DND-41 (cell line): ENCODE measurements at places on chromosomes 5 and 9.

GRCh38 chr9:19809422-19810269, 20.8 kb upstream of the SLC24A2 start:
- no peaks in the 10 kb centered on the region for H3K4me1 ChIP-seq
- no peaks in the 10 kb centered on the region for H3K27me3 ChIP-seq
- DNase-seq = no peak
- H3K4me3 ChIP-seq = no peak overlapping the region
- H3K36me3 ChIP-seq = no peaks in the 10 kb centered on the region
- no peak overlapping the region for H3K27ac ChIP-seq

GRCh38 chr9:18451406-18451805, 22.5 kb upstream of the ADAMTSL1 start:
- no peaks in the 10 kb centered on the region for H3K36me3 ChIP-seq
- no peaks in the 10 kb centered on the region for H3K4me1 ChIP-seq
- no peak overlapping the region for H3K4me3 ChIP-seq

DNA sequence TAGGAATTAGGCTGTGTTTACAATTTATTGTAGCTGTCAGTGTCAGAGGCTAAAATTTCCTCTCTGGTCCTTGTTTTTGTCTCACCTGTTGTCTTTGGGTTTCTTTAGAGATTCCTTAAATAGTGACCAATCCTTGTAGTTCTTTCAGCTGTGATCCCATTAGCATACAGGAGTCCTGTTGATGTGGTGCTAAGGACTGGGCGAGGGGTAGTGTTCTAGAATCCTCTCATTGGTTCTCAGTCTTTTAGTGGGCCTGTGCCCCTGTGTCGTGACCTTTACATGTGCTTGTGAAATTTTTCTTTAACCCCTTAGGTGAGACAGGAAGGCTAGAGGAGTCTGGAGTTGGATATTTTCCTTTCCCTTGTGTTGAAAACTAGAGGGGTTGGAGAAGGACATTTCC, 51.2 kb downstream of the ZNF618 start:
- H3K27ac ChIP-seq = no peak overlapping the region
- no peaks in the 10 kb centered on the region for H3K27me3 ChIP-seq
- no peaks in the 10 kb centered on the region for H3K36me3 ChIP-seq
- no peak overlapping the region for H3K4me3 ChIP-seq
- no peak for DNase-seq

- H3K36me3 ChIP-seq = no peaks in the 10 kb centered on the region
- H3K4me1 ChIP-seq = no peaks in the 10 kb centered on the region
- H3K27ac ChIP-seq = no peak overlapping the region
- DNase-seq = no peak
- no peak overlapping the region for H3K4me3 ChIP-seq
Observed at GRCh38 chr5:107314330-107314729, 356.4 kb downstream of the EFNA5 start.

DNA sequence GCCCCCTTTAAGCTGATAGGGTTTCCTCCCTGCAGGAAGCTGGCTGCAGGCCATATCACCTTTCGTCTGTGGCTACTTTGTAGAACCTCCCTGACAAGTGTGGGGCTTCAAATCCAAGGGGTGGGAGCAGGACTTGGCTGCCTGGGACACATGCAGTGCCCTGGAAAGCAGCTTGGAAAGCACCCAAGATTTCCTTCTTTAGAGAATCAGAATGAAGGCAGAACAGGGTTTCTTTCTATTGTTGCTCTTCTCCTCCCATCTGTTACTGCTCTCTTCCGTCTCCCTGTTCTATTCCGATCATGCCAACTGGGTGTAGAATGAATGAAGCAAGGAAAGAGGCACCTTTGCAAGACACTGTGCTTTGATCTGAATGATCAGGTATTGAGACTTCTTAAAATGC, 282.2 kb downstream of the MED10 start:
- H3K36me3 ChIP-seq = no peaks in the 10 kb centered on the region
- H3K4me1 ChIP-seq = no peaks in the 10 kb centered on the region
- no peaks in the 10 kb centered on the region for H3K27me3 ChIP-seq
- no peak for DNase-seq
- no peak overlapping the region for H3K4me3 ChIP-seq

DNA sequence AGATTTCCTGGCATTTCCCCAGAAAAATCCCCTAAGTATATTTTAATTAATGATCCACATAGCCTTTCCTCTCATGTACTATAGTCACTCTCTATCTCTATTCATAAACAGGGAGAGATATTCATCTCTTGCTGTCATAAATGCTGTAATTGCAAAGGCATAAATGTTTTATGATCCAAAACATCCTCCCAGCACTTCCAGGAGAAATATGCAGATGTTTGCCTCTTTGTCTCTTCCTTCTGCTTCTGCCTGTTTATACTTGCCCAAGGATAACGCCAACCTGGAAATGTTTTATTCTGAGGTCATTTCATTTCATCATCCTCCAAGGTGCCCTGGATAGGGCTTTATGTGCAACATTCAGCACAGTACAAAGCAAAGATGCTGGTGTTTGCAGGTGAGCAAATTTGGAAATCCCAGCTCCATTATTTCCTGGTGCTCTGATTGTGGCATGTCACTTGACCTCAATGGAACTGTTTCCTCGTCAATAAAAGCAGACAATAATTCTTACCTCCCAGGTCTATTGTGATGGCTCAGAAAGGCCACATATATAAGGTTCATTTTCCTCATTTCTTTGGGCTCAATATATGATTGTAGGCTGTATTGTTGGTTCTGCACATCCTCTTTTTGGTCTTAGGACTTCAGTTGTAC, 6.9 kb downstream of the TNFSF15 start:
- no peaks in the 10 kb centered on the region for H3K4me1 ChIP-seq
- no peaks in the 10 kb centered on the region for H3K36me3 ChIP-seq
- no peak overlapping the region for H3K4me3 ChIP-seq
- no peak for DNase-seq
- no peak overlapping the region for H3K27ac ChIP-seq
- no peaks in the 10 kb centered on the region for H3K27me3 ChIP-seq

DNA sequence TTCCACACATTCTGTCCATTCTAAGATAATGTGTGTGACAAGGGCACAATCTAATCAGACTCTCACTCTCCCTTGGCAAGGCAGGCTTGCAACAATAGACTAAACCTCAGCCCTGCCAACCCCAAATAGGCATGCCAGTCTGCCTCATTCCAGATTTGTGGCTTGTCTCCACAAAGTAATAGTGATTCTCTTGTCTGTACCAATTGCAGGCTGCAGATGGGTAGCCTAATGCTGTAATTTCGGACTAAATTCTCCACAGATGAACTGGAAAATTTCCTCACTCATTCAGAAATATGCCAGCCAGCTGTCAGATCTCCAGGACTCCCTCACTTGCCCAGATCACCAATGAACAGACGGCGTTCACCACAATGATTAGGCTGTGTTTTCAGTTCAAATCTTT, 413.6 kb downstream of the ELAVL2 start:
- no peaks in the 10 kb centered on the region for H3K36me3 ChIP-seq
- H3K27ac ChIP-seq = no peak overlapping the region
- no peaks in the 10 kb centered on the region for H3K27me3 ChIP-seq
- no peaks in the 10 kb centered on the region for H3K4me1 ChIP-seq
- DNase-seq = no peak
- no peak overlapping the region for H3K4me3 ChIP-seq

- no peaks in the 10 kb centered on the region for H3K27me3 ChIP-seq
- H3K36me3 ChIP-seq = no peaks in the 10 kb centered on the region
- H3K4me3 ChIP-seq = no peak overlapping the region
Observed at GRCh38 chr9:135251996-135252760, 164.7 kb downstream of the OLFM1 start.

GRCh38 chr5:177369645-177370440, 12.1 kb downstream of the RGS14 start:
- H3K27ac ChIP-seq = no peak overlapping the region
- peaks cover 12% of the 10 kb centered on the region for H3K4me1 ChIP-seq
- H3K27me3 ChIP-seq = no peaks in the 10 kb centered on the region
- no peaks in the 10 kb centered on the region for H3K36me3 ChIP-seq
- DNase-seq = no peak
- no peak overlapping the region for H3K4me3 ChIP-seq

DNA sequence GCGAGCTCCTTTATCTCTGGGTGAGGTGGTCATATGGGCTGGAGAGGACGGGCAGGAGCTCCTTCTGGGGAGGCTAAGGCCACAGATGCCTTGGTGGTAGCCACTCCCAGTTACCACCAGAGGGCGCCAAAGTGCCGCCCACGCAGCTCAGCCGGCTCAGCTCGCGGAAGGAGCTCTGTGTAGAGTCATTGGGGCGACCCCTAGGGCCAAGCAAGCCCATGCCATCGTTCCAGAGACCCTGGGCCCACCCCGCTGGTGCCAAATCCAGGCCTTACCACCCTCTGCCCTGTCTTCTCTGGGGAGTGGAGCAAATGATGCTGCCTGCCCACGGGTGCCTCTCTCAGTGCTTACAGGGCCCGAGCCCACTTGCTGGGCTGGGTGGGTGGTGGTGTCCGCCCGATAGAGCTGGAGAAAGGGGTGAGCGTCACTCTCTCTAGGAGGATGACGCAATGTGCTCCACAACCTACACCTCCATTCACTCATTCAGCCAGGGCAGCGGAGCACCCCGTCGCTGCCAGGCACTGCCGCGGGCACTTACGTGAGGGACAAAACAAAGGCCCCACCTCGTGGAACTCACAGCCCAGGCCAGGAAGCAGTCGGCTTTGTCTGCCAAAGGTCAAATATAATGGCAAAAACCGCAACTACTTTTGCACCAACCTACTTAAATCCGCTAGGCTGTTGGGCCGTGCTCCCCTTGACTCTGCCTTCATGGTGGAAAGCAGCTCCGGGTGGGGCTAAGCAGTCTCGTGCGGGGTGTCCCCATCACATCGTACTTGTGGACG, 13.8 kb downstream of the TSPAN17 start:
- no peaks in the 10 kb centered on the region for H3K27me3 ChIP-seq
- H3K36me3 ChIP-seq = peaks cover 12% of the 10 kb centered on the region; the same call in 1 of the 2 replicates
- H3K27ac ChIP-seq = no peak overlapping the region
- H3K4me1 ChIP-seq = peaks cover 29% of the 10 kb centered on the region
